ENCODE measurements at places on chromosomes 5 and 9. TPM values are rescaled to one million over a fixed set of nuclear protein-coding genes. Genes with fewer than 3 reads are reported as not detected.

GRCh38 chr5:158903006-158903405 lies 196.7 kb downstream of the EBF1 start:
- DNase-seq, result no peak

- no peak for DNase-seq
Measured at GRCh38 chr9:131011274-131012022, 2.5 kb downstream of the LAMC3 start.

GRCh38 chr5:127911619-127912018 lies 171.9 kb upstream of the SLC12A2 start:
- DNase-seq, result no peak

Gene CMYA5
- total RNA-seq, result 1,210 TPM

- DNase-seq, result no peak
Measured at GRCh38 chr9:132539096-132539495, 43.3 kb upstream of the BARHL1 start.

Gene GRHPR
- total RNA-seq, result 104 TPM

Gene FIBCD1
- 0.58 TPM for total RNA-seq

Gene PCYOX1L
- total RNA-seq, result 3.2 TPM

- no peak for DNase-seq
Measured at GRCh38 chr5:52869391-52869790, 81.7 kb downstream of the ITGA1 start.
